ENCODE measurements at places on chromosomes 5 and 9.

DNA sequence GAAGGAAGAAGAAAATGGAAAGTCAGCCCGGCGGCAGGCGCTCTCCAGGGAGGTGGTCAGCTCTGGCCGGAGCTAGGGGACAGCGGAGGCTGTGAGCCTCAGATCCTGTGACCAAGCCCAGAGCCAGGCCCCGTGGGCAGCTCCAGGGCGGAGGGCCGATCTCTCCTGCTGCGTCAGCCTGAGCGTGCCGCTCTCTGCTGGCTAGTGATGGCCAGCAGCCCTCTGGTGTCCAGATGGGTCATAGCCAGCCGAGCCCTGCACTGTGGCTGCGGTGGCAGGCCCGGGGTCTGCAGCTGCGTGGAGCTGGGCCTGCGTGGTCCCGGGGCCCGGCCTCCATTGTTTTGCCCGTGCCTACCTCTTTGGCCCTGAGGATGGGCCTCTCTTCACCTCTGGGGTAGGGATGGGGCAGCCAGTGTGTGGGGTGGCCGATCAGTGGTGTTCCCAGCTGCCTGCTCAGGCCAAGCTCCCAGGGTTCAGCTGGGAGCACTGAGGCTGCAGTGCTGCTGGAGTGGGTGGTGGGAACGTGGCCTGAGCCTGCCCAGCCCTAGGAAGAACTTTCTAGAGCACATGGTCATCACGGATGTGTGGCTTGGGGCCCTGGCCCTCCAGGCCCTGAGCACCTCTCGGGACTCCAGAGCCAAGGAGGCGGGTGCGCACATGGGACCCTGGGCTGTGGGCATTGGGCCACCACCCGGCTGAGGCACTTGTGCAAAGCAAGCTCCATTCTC, 17.1 kb upstream of the NRARP start:
- DNase-seq, result no peak

DNA sequence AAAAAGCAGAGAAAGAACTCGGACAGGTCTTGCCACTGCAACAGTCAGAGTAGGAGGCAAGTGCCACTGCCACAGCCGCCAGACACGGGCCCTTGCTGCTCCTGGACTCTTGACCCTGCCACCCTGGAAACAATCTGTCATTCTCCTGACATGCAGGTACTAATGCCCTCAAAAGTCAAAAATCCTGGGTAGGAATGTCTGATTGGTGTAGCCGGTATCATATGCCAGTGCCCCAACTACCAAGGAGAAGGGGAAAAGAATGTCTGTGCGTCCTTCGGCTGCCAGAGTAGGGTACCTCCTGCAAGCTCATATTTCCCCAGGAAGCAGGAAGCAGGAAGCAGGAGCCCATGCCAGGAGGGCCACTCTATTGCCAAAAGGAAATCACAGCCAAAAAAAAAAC, 30.5 kb upstream of the F2RL1 start:
- no peak for DNase-seq

DNA sequence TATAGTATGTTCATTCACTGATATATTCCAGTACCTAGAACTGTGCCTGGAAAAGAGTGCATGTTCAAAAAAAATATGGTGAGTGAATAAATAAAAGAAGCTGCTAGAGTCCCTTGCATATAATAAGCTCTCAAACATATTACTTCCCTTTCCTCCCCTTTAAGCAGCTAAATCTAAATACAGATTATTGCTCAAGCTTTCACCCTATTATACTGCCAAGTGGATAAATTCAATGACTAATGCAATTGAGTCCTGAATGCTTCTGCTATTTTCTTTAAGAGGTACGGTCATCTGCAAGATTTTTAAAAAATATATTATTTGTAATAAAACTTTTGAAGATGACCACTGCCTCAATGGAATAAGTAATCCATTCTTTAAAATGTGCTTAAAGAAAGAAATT, 248.4 kb downstream of the PLK2 start:
- DNase-seq, result no peak

DNA sequence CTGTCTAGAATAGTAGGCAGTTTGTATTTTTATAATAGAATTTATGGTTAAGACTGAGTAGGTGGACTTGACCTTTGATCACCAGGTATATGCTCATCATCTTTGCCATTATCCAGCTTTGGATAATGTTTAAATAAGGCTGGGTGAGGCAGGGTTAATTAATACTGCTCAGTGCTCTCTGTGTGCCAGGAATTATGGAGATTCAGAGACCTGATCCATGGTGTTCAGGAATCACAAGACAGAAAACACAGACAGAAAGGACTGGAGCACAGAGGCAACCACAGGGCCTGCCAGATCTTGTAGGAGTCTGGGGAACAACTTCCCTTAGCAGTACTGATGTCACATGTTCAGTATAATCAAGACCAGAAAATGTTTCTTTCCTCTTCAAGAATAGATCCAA, 186.3 kb upstream of the ADCY2 start:
- DNase-seq, result no peak

DNA sequence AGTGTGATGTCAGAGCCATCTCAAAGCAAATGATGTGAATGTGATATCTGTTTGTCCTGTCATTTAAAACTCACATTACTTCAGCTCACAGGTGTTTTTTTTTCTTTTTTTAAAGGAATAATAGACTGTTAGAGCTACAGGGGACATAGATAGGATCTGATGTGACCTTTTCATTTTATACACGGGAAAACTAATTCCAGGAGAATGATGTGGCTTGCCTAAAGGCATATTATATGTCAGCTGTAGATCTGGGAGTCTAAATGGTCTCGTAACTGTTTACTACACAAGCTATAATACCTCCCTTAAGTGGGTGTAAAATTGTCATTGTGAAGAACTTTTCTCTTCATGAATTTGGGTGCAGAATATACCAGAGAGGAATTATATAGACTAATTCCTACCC, 2.0 kb downstream of the NMUR2 start:
- no peak for DNase-seq

GRCh38 chr9:93364734-93365426, 86.6 kb upstream of the FAM120A start:
- DNase-seq, result no peak

DNA sequence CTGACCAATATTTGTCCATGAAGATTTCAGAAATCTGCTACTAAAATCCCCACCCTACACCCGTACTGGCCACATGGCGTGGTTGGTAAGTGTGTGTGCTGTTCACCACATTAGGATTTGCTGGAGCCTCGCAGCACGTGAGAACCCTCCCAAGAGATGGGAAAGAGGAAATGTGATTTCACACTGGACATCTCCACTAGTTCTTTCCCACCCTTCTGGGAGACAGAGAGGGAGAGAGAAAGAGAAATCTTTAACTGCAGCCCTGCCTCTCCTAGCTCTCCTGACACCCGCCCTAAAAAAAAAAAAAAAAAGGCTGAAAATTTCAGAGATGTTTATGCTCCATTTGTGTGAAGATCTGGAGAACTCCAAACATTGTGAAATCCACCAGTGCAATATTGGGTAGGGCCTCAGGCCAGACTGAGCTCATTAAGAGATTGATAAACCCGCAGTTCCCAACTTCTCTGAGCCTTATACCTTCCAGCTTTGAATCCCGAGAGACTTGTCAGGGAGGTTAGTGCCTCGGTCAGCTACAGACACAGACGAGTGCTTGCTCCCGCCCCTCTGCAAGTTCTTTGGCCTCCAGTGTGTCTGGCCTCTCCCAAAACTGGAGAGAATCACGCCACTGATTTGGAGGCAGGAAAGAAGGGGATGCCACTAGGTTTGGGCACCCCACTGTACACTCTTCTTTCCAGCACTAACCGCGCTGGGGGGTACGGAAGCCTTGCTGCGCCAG, 1.9 kb downstream of the SPRY4 start:
- no peak for DNase-seq

DNA sequence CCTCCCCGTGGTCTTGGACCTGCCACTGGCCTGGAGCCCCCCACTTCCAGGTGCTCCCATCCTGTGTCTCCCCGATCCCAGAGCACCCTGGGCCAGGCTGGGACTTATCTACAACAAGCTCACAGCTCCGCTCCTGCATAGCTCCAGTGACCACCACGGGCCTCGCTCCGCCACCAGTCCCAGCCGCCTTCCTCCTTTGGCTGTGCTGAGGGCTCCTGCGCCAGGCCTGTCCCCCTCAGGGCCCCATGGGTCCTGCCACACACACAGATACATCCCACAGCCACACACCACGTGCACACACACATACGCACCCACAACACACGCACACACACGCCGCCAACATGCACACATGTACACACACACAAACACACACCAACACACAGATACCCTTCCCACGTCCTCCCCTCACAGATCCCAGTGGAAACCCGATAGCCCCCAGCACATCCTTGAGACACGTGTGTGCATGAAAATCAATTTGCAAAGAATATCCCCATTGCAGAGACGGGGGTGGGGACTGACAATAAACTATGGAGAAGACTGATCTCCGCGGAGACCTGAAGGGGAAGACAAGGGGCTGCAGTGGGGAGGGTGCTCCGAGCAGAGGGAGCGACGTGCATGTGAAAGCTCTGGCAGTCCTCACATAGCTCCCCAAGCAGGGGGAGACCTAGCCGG, 18.5 kb upstream of the LAMC3 start:
- DNase-seq, result no peak
